ENCODE measurements at places on chromosomes 7 and 10.

DNA sequence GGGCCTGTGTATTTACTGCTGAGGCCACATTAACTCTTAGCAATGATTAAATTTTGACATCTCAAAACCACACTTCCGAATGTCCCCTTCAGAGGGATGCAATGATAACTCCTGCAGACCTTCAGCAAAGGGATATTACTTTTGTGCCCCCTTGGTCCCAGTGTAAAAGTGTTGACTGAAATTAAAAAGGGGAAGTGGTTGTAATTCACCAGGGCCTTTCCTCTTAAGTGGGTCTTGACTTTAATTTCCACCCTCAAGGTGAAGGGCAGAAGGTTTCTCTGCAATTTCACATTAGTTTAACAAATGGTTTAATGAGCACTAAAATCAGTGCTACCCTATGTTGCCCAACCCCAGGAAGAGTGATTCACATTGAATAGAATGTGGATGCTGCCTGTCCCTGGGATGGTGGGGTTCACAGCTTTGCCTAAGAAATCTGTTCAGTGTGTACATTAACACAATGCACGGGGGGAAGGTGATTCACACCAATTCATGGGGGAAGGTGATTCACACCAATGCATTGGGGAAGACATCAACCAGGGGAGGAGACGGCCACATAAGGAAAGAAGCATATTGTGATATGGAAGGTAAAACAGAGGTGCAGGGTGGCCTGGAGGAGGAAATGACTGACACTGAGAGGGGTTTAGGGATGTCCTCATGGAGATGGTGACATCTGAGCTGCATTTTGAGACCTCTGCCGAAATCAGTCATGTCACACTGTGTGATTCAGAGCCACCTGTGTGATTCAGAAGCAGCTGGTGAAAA, 19.4 kb upstream of the TNS3 start:
- peak; percentile 77 for DNase-seq

DNA sequence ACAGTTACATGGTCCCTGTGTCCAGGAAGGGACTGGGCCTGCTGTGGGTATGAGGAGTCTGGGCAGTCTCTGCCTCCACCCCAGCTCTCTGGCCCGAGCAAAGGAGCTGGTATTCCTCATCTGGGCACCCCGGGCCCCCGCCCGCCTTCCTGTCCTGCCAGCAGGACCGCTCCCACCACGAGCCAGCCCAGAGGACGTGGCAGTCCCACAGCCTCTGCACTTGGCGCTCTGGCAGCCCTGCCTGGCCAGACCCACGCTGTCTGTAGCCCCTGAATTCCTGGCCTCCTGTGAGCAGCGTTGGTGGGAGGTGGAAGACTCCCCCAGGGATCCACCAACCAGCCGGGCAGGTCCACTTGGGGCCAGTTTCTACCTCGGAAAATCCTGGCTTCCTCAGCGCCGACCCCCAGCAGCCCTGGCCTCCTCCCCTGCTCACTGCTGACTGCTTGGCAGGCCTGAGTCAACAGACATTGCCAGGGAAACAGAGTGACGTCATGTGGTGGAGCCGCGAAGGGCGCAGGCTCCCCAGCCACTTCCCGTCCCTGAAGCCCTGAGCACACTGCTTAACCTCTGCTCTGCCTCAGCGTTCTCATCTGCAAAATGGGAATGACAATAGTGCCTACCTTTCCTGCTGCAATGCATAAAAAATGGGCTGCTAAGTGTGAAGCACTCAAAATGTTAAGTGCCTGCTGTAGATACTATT, 21.6 kb upstream of the LIMK1 start:
- peak; percentile 66 for DNase-seq

GRCh38 chr7:146291900-146292299, 175.3 kb downstream of the CNTNAP2 start:
- no peak for DNase-seq

- peak; percentile 82 for DNase-seq
Observed at GRCh38 chr10:79488336-79488735, 24.0 kb upstream of the EIF5AL1 start.

- DNase-seq = peak; percentile 18
Observed at GRCh38 chr10:103578782-103579382, 85.4 kb downstream of the NEURL1 start.

Measured in epithelial cell of proximal tubule (primary cell).